ENCODE measurements at places on chromosomes 7 and 10.

GRCh38 chr10:30182191-30183054 lies 123.0 kb upstream of the JCAD start:
- DNase-seq, result no peak

DNA sequence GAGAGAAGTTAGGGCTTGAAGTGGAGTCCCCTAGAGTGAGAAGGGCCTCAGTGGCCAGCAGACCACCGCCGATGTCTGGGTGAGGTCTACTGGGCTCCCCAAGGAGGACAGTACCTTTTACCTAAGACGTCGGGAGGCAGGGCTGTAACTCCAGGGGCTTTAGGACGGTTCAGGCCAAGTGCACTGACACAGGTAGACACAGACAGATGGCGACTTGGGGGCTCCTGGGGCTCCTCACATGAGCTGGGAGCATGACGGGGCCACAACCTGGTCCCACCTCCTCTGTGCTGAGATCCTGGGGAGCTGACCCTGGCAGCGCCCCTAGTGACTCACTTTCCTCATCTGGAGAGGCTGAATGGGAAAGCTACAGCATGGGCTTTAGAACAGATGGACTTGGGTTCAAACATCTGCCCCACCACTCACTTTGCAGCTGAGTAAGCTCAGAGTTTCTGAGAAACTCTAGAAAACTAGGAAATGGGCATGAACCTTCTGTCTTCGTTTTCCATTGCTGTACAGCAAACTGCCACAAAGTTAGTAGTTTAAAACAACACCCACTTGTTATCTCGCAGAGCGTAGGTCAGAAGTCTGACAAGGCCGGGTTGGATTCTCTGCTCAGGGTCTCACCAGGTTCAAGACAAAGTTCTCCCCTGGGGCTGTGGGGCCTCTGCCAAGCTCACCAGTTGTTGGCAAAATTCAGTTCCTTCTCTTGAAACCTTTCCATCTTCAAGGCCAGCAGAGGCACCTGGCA lies 4.7 kb upstream of the COMTD1 start:
- DNase-seq, result no peak

- DNase-seq, result no peak
Observed at GRCh38 chr7:30852308-30852684, 59.4 kb upstream of the AQP1 start.

GRCh38 chr10:123948030-123948823 lies 56.6 kb upstream of the CPXM2 start:
- DNase-seq, result no peak

DNA sequence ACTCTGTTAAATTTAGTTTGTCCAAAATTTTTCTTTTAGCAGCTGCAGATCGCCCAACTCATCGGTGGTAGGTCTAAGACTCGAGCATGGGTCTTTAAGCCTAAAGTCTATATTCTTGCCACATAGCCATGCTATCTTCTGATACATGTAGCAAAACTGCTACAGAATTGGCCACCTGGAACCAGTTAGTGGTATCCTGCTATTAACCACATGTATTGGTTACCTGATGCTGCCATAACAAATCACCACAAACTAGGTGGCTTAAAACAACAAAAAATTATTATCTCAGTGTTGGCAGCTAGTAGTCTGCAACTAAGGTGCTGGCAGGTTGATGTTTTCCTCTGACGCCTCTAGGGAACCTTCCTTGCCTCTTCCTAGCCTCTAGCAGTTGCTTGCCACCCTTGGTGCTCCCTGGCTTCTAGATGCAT lies 96.7 kb upstream of the PIK3CG start:
- DNase-seq, result no peak

DNA sequence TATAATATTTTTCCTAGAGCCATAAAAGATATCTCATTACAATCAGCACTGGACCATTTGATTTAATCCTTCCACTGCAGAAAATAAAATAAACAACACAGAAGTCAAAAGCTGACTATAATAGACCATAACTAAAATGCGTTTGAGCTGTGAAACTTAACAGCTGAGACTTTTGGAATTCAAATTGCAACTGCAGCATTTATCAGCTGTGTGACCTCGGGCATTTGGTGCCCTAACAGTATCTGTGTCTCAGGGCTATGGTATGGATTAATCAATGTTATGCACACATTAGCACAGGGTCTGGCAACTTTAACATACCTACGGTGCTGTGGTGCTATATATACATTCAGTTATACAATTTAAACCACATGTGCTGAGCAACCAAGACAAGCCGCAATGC lies 160.1 kb downstream of the COL28A1 start:
- no peak for DNase-seq

DNA sequence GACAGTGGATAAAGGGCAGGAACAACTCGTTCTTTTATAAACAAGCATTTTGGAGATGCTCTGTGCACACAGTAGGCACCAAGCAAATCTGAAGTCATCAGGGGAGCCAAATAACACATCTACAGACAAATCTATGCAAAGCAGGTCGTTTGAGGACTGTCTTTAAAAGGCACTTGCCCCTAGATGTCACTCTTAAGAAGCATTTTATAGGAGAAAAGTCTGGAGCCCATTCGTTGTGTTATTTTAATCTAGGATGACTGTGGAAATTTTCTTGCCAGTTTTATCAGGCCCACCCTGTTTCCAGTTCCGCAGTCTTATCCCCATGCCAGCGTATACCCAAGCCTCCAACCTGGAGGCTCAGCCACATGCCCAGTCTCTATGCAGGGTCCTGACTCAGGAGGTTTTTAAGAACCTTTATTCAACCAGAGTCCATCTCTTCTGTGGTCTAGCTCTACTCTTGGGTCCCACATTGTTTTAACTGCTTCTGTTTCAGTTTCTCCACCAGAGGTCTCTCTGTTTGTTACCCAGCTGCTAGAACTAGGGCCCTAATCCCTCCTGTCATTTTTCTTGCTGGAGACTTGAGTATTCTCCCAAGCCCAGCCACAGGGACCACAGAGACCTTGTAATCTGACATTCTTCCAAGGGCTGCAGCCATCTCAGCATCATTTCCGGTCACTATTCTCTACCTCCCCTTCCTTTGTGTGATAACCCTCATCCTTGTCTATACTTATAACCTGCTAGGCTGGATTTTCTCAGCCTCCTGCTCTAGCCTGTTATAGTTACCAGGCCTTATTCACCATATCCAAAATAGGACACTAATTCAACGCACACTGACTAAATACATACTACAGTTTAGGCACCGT lies 26.7 kb downstream of the PIK3CG start:
- DNase-seq, result no peak

- DNase-seq, result no peak
Observed at GRCh38 chr10:21976280-21976679, 27.2 kb downstream of the DNAJC1 start.

DNA sequence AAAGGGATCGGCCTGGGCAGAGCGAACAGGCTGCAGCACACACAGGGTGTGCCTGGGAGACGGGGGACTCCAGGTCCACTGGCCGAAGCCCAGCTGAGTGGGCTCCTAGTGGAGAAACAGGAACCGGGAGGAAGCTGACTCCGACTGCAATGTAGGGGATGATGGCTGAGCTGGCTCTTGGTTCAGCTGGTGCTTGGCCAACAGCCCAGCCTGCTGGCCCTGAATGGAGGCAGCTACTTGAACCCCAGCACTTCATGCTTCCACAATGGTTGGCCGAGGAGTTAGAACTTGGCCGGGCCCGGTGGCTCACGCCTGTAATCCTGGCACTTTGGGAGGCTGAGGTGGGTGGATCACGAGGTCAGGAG lies 27.0 kb upstream of the FRAT2 start:
- no peak for DNase-seq
